ENCODE measurements at places on chromosomes 12 and 14.

DNA sequence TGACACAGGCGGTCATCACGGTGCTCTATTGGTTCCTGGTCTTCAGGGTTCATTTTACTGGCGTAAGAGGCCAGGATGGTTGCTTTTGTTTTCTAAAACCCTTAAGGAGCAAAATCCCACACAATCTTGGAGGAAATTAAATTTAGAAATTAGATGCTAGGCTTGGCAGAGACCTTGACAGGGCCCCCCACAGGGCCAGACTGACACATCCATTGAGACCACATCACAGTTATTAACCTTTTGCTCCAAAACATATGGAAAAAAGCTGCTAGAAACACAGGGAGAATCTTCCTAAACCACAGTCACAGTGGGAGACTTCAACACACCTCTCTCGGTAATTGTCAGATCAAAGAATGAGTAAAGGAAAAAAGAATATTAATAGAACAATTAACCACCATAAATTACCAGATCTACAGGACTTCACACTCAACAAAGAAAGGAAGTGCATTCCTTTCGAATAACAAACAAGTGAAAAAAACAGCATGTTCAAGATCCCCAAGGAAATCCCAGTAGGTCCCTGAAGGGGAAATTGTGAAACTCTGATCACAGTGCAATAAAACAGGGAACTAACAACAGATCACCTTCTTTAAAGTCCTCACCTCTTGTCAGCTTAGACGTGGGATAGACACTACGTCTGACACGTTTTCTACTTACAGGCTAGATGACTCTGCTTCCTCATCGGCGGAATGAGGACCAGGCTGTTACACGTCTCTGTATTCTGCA is 40.2 kb upstream of the TMEM179 start:
- no peak for DNase-seq

DNA sequence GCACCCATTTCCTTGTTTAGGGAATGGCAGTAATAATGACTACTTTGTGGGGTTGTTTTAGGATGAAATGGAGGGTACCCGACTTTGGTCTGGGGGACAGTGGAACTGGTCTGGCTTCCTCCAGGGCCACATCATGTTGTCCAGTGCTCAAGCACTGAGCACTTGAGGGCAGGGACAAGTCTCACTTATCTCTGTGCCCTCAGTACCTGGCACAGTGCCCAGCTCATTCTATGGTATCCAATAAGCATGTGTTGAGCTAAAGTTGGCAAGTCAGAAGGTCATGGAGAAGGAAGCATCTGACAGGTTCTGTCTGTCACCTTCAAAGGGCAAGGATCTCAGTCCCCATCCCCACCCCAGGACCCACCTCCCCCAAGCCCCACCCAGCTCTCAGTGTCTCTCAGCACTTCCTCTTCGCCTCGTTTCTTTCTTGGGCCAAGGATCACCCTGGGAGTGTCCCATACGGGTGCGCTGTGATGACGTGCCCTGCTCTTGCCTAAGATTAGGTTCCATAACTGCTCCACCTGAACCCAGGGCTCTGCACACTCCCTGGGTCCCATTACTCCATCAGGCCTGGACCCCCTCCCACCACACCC is 24.3 kb upstream of the TMEM106C start:
- no peak for DNase-seq

DNA sequence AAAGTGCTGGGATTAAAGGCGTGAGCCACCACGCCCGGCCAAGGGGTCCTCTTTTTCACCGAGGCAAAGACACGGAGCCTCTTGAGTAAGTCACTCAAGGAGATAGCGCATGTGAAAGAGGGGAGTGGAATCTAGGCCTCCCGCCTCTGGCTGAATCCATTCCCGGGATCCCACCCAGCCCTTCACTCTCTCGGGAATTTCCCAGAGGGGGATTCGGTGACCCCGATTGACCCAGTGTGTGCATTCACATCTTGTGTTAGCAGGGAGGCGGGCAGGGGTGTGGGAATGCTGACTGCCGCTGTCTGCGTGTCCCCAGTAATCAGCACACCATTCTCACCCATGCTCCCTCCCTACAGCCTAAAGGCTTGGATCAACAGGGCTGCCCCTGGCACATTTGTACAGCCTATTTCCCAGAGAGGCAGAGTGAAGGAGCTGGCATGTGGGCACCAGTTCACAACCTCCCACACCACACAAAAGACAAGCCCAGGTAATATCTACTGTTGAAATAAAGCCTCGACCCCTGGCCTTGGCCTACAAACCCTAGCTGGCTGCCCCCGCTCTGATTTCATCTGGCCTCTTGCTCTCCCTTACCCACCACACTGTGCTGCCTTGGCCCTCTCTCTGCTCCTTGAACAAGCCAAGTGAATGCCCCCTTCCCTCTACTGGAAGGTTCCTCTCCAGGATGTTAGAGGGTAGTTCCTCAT is 1.3 kb upstream of the LTBP2 start:
- DNase-seq: no peak

GRCh38 chr12:25745281-25745680 is 192.2 kb upstream of the LMNTD1 start:
- DNase-seq: no peak

- no peak for DNase-seq
These were observed 352.2 kb upstream of the FBXO33 start for GRCh38 chr14:39784461-39784860.

DNA sequence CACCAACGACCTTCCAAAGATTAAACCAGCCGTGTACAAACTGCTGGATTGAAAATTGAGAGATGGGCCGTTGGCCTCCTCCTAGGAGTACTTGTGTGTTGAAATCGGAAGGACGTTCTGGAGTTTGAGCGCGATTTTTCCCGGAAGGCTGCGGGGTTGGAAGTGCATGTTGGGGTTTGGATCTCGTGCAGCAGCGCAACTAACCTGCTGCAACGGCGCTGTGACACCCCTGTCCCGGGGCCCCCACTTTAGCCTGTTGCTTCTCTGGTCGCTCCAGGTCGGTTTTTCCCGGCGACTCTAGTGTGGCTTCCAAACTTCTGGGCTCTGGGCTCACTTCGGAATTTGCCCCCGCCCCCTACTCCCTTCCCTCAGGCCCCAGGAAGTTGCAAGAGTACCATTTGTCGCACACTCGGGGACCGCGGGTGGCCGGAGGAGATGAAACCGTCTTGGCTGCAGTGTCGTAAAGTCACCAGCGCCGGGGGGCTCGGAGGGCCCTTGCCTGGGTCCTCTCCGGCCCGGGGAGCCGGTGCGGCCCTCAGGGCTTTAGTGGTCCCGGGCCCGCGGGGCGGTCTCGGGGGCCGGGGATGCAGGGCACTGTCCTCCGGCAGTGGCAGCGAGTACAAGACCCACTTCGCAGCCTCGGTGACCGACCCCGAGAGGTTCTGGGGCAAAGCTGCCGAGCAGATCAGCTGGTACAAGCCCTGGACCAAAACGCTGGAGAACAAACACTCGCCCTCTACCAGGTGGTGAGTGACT is at the start of gene ACSS3:
TSS of gene ACSS3 (plus strand) at position 394 of the 756 bp plus-strand sequence. CDS start at position 436, 42 bp downstream.
- no peak for DNase-seq

DNA sequence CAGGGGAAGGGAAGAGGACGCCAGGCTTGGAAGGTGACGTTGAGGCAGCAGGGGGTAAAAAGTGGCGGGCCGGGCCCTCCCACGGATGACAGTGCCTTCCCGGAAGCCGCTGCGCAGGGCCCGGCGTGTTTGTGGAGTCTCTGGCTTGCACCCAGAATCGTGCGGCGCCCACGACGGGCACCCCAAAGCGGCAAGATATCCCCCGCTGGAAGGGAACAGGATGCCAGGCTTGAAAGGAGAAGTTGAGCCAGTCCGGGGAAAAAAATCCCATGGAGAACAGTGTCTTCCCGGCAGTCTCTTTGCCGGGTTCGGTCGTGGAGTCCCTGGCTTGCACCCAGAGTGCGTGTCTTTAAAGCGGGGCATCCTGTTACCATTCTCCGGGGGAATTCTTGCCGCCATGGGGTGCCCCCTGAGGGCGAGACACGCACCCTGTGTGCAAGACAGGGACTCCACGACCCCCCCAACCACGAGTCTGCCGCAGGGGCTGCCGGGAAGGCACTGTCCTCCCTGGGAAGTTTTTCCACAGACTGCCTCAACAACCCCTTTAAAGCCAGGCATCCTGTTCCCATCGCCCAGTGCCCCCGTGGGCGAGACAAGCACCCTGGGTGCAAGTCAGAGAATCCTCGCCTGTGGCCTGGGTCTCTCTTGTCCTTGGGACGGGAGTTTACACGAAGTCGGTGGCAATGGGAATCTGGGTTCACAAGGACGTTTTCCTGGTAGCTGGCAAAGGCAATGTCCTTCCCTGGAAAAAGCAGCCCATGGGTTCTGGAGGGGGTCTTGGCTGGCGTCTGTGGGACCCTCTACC is 156.1 kb upstream of the ALG10B start:
- no peak for DNase-seq

GRCh38 chr12:18135509-18135908 is 45.5 kb upstream of the RERGL start:
- DNase-seq: no peak

- DNase-seq: no peak
These were observed 192.9 kb upstream of the OR4E1 start for GRCh38 chr14:21866479-21866878.

DNA sequence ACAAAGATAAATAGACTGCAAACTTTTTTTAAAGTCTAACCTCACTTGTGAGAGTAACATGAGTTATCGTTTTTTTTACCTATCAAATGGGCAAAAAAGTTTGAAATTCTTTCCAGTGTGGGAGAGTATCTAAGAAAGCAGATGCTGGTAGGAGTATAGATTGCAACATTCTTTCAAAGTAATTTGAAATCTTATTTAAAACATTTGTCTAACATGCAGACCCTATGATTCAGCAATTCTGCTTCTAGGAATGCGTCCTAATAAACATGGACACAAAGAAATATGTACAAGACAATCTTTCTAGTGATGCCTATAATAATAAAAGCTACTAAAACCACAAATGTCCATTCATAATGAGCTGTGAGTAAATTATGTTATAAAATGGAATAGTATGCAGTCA is 110.4 kb upstream of the TMCC3 start:
- no peak for DNase-seq

- no peak for DNase-seq
These were observed 50.1 kb upstream of the REP15 start for GRCh38 chr12:27646149-27646548.

DNA sequence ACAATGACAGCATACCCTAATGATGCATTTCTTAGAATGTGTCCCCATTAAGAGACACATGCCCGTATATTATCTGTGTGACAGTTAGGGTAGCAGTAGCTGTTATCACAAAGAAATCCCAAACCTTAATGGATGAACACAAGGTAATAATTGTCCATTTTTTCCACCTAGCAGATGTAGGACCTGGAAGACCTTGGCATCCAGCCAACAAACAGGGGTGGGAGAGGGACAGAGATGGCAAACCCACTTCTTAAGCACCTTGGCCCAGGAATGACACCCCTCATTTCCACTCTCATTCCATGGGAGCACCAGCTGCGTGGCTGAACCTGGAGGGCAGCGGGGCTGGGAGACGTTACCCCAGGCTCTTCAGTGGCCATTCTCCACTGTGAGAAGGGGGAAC is 679.0 kb downstream of the AACS start:
- DNase-seq: no peak

- DNase-seq: no peak
These were observed 61.3 kb downstream of the CHGA start for GRCh38 chr14:92984082-92984788.

GRCh38 chr14:105436891-105437722 is 17.5 kb downstream of the MTA1 start:
- no peak for DNase-seq

- no peak for DNase-seq
These were observed 135.1 kb downstream of the RBM19 start for GRCh38 chr12:113831016-113831415.

DNA sequence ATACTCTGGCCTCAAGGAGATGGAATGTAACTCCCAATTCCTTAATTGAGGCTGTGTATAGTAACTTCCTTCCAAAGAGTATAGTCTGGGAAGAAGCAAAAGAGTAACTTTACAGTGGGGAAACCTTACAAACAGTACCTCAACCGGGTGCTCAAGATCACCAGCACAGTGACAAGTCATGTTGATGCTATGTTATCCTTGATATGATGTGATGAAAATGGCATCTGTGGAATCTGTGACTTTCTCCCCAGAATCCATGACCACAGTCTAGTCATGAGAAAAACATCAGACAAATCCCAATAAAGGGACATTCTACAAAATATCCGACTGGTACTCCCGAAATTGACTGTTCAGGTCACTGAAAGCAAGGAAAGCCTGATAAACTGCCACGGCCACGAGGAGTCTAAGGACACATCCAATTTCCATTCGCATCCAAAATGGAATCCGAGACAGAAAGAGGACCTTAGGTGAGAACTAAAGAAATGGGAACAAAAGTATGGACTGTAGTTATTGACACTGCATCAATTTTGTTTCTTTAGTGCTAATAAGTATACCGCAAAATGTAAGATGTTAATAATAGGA is 97.3 kb upstream of the FRMD6 start:
- DNase-seq: no peak

GRCh38 chr12:104299842-104300481 is 3.6 kb upstream of the EID3 start:
- DNase-seq: no peak

- DNase-seq: no peak
These were observed 86.7 kb downstream of the PCNX1 start for GRCh38 chr14:70993931-70994330.

DNA sequence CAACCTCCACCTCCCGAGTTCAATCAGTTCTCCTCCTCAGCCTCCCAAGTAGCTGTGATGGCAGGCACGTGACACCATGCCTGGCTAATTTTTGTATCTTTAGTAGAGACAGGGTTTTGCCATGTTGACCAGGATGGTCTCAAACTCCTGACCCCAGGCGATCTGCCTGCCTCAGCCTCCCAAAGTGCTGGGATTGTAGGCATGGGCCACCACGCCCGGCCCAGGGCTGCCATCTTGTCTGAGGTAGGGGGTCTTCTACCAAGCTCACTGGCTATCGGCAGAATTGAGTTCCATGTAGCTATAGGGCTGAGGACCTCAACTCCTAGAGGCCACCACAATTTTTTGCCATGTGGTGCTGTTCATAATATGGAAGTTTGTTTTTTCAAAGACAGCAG is 115.6 kb downstream of the EGLN3 start:
- no peak for DNase-seq

- no peak for DNase-seq
These were observed 17.7 kb downstream of the SLC11A2 start for GRCh38 chr12:51008329-51009055.

DNA sequence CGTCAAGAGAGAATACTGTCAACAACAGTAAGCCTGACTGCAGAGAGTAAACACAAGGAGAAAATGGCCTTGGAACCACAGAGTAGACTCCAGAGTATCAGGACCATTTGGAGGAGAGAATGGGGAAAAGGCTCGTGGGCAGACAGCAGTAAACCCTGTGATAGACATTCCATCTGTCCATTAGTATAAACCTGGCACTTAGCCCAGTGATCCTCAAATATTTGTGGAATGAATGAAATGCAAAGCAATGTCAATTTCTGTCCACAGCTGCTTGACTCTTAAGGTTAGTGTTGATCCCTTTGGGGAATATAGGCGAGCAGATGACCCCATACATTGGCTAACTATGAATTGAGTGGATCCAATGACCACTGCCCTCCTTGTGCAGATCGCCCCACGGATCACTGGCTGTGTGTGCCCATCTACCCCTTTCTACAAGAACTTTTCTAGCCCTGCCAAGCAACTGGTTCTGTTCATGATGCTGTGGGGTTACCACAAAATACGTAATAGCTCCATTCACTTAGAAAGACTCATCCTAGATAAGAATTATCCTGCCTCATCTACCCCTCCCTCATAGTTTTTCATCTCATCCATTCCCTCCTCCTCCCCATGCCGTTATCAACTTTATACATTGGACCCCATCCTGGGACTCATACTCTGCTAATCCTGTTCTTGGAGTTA is 846.8 kb downstream of the NRXN3 start:
- DNase-seq: no peak

Measured in T-helper 22 cell (primary cell).